ENCODE measurements at places on chromosomes 3 and 15.

GRCh38 chr3:40366203-40367162 lies 20.5 kb upstream of the ENTPD3 start:
- no peak for DNase-seq

DNA sequence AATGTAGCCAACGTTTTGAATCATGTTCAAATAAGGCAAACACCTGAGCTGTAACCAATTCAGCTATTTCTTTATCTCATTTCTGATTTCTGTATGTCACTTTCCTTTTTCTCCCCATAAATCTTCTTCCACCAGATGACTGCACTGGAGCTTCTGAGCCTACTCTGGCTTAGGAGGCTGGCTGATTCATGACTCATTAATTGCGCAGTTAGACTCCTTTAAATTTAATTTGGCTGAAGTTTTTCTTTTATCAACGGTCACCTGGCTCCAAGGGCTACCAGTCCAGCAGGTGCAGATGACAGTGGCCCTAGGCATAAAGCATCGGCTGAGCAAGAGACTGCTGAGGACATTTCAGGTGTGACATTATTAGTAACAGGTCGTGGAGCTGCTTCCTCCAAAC lies 39.6 kb upstream of the ITGA11 start:
- DNase-seq = peak; percentile 3

GRCh38 chr3:11060500-11061251 lies 68.1 kb downstream of the SLC6A1 start:
- DNase-seq = peak; percentile 15

GRCh38 chr3:143586576-143586975 lies 261.7 kb downstream of the SLC9A9 start:
- no peak for DNase-seq

DNA sequence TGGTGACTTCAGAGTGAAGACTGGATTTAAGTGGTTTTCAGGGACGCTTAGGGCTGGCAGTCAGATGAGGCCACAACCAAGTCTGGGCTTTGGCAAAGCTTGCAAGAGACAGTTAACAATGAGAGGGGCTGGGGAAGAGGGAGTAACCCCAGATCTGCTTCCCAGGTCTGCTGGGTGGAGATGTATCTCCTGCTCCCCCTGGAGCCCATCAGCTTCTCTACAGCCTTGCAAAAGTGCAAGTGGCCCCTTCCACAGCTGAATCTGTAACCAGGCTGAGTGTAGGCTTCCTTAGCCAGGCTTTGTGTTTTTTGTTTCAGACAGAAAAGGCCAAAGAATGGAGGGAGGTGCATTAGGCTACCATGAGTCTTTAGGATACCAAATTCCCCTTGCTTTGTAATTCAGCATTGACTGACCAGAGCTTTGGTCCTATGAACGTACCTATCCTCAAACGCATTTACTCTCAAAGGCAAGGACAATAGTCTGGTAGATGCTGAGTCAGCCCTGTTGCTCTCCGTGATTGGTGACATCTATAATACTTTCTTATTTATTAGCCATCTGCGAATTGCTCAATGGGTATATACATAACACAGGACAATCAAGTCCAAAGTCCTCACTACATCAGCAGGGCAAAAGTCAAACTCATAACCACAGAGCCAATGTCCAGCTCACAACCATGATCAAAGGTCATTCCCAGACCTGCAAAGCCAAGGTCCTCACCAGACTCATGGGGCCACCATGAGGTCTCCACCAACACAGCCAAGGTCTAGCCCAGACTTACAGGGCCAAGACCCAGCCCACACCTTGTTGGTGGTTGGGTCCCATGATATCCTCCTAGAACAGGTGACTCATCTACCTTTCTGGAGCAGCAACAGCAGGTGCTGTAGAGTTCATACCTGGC lies 17.1 kb downstream of the CCDC13 start:
- DNase-seq = peak; percentile 93

GRCh38 chr15:49669288-49669687 lies 48.4 kb downstream of the DTWD1 start:
- DNase-seq = no peak

DNA sequence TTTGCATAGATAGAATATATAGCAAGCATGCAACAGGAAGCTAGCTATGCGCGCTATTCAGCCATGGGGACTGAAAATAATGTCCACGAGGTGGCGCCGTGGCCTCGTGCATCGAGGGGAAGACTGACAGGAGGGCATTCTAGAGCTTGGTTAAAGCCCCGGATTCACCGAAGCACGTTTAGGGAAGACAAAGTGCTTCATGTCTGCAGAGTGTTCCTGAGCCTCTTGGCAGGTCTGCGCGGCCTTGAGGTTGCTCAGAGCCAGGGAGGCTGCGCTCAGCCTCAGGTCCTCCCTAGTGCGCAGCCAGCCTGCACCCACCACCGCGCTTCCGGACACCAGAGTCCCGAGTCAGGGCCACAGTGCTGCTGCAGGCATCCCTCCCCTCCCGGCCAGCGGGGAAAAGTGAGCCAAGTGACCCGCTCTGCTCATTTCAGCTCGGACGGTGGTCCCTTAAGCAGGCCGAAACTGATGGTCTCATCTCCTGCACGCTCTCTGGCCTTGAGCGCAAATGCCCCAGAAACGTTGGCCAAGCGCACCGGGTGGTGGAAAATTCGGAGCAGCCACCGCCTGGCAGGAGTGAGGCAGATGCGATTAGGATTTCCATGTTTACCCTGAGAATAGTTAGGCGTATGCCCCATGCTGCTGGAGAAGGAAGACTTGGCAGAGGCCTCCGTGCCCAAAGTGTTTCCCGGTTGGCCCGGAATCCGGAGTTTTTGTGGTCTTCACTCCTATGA lies 24.8 kb downstream of the GABRA5 start:
- DNase-seq = peak; percentile 60

DNA sequence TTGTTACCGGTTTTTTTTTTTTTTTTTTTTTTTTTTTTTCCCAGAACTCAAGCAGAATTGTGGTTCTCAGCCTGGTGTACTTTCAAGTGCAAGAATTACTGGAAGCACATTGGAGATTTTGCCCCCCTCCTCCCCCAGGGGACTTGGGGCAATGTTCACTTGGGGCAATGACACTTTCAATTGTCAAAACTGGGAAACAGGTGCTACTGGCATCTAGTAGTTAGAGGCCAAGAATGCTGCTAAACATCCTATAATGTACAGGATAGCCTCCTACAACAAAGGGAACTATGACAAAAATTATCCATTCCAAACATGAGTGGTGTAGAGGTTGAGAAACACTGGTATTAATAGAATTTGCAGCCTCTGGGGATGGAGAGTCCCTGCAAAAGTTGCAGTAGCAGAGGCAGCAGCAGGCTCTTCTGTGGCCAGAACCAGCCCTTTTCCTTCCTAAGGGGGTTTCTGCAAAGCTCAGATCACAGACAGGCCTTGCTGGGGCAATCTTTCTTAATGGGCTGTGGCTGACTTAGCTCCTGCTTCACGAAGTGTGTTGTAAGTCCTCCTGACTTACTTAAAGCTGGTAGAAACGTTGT lies 144.3 kb upstream of the MRPS22 start:
- DNase-seq = no peak

GRCh38 chr15:36265422-36265821 lies 314.0 kb upstream of the CDIN1 start:
- no peak for DNase-seq

DNA sequence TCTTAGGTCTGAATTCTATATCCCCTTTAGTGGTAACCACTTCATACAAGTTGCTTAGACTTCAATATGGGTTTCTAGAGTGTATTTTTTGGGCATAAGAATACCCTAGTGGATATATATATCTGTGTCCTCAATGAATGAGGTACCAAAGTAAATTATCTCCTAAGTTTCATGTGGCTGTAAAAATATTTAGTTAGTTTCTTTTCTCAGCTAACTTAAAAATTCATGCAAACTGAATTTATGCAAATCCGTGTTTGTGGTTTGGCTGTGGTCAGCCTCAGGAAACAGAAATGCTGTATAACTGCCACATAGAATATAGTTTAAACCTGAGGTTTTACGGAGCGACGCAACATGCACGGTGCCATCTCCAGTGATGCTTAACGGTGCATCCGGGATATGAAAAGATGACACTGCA lies 80.3 kb downstream of the PEX5L start:
- DNase-seq = no peak

GRCh38 chr15:80180468-80180867 lies 27.7 kb downstream of the FAH start:
- no peak for DNase-seq

Data from large intestine (tissue), 12 donors.